MV-4-11 (cell line): ENCODE measurements at places on chromosomes 6 and 20.

DNA sequence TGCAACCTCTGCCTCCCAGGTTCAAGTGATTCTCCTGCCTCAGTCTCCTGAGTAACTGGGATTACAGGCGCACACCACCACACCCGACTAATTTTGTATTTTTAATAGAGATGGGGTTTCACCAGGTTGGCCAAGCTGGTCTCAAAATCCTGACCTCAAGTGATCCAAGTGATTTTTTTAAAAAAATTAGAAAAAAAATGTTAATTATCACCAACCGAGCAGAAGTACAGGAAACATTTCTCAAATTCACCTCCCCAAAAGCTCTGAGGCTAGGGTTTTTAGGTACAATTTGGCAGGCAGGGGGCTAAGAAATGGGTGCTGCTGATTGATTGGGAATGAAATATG lies 14.9 kb upstream of the SLC22A16 start:
- no peak for DNase-seq

GRCh38 chr20:51159303-51159702 lies 136.4 kb upstream of the KCNG1 start:
- DNase-seq, result no peak

DNA sequence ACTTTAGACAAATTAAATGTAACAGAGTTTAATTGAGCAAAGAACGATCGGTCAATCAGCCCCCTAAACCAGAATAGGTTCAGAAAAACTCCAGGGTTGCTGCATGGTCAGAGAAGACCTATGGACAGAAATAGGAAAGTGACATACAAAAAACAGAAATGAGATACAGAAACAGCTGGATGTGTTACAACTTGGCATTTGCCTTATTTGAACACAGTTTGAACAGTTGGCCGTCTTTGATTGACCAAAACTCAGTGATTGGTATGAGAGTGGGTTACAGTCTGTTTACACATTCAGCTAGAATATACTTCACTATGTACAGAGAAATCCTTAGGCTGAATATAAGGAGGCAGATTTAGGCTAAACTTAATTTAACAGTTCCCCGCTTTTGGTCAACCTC lies 19.9 kb downstream of the SRSF6 start:
- no peak for DNase-seq

GRCh38 chr20:45052698-45053429 lies 48.1 kb downstream of the KCNS1 start:
- DNase-seq, result peak; percentile 84

DNA sequence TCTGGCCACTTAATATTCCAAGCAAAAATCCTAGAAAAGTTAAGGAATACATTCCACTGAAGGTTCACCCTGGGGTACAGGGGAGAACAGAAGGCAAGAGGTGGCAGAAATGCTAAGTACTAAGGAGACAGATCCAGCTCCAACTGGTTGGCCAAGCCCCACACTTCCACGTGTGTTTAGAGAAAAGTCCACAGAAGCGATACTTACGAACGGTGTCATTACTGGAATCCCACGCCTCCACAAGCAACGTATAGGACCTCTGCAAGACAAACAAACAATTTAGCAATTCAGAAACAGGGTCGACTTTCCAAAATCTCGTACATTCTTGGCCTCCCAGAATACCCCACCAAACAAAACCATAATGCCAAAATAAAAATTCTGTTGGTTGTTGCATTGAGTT lies 10.0 kb downstream of the JAG1 start:
- DNase-seq, result no peak

GRCh38 chr6:168658059-168658458 lies 217.1 kb downstream of the SMOC2 start:
- DNase-seq, result no peak

DNA sequence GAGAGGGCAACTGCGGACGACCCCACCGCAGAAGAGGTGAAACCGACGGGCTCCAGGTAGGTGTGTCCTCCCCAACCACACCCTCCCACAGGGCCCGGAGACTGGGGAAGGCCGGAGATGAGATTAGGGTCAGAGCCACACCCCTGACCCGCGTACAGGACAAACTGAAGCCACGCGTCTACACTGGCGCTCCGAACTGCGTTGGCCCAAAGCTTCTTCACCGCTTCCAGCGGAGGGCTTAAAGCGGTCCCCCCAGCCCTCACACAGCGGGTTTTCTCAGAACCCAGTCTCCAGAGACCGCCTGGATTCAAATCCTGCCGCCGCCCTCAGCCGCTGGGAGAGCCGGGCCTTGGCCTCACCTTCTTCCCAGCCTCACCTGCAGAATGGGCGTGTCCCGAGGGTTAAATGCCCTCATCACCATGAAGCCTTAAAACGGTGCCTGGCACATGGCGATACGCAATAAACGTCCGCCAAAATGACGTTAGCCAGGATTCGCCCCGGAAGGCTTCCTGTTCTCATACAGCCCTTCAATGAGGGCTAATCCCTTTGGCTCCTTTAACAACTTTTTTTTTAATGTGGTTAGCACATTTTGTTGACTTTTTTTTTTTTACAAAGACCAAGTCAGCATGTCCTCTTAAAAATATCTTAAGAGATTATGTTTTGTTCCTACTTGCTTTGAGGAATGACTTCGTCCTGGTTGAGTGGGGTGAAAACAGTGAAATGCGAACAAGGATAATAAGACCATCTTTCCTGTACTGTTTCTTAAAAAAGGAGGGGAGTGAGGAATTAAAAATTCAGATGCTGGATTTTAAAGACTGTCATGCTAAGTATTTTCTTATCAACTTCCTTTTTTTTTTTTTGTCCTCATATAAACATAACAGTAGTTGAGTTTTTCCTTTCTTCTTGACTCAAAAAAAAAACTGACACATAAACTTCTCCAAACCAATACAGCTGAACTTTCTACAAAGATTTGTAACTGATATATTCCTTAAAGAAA lies 15.1 kb upstream of the ZNF217 start:
- DNase-seq, result peak; percentile 60

DNA sequence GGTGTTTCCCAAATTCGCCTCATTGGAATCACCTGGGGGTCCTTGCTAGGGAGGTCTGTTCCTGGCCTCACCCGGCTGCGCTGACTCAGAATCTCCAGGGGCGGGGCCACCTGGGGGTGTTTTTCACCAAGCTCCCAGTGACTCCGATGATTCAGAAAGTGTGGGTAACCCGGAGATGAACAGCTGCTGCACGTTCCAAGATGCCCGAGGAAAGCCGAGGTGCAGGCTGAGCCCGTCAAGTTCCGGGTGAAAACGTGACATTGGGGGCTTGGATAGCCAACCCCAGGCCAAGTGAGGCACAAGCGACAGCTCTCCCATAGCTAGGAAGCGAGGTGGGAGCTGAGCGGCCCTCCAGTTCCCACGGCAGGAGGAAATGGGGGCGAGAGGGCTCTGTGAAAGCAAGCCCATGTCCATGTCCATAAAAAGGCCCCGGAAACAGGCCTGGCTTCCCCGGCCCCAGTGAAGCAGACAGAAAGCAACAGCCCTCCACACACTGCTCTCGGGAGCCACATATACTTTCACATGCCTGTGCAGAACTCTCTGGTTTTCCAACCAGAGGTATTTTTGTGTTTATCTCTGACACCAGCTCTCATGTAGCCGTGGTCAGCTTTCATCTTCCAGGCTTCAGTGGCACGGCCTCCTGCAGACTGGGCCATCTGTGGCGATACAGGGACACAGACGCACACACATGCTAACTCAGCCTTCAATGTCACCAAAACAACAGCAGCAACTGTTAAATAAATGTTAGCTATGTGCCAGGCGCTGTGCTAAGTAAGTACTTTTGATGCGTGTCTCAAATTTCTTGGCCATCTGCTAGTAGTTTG lies 90.7 kb upstream of the CCDC28A start:
- DNase-seq, result no peak

GRCh38 chr20:62924442-62925075 lies 1.7 kb downstream of the DIDO1 start:
- peak; percentile 32 for DNase-seq

GRCh38 chr6:27295301-27296079 lies 16.6 kb downstream of the POM121L2 start:
- no peak for DNase-seq

DNA sequence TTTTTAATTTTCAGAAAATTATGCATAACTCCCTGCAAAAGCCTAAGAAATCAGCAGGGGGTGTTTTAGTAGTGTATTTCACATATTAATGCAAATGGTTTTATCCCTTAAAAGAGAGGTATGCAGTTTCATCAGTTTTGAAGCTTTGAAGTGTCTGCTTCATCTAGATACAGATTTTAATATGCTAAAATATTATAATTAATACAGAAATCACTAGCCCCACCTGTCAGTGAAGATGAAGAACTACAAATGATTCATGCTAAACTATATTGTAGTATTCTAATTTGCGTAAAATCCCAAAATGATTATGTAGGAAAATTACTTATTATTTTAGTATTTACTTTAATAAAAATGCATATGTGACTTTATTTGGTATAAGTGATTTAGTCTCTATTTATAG lies 2.9 kb upstream of the TFB1M start:
- DNase-seq, result no peak

GRCh38 chr6:82006027-82006738 lies 241.4 kb downstream of the IBTK start:
- DNase-seq, result peak; percentile 62

- DNase-seq, result no peak
Observed at GRCh38 chr20:7665376-7665775, 274.9 kb downstream of the HAO1 start.

DNA sequence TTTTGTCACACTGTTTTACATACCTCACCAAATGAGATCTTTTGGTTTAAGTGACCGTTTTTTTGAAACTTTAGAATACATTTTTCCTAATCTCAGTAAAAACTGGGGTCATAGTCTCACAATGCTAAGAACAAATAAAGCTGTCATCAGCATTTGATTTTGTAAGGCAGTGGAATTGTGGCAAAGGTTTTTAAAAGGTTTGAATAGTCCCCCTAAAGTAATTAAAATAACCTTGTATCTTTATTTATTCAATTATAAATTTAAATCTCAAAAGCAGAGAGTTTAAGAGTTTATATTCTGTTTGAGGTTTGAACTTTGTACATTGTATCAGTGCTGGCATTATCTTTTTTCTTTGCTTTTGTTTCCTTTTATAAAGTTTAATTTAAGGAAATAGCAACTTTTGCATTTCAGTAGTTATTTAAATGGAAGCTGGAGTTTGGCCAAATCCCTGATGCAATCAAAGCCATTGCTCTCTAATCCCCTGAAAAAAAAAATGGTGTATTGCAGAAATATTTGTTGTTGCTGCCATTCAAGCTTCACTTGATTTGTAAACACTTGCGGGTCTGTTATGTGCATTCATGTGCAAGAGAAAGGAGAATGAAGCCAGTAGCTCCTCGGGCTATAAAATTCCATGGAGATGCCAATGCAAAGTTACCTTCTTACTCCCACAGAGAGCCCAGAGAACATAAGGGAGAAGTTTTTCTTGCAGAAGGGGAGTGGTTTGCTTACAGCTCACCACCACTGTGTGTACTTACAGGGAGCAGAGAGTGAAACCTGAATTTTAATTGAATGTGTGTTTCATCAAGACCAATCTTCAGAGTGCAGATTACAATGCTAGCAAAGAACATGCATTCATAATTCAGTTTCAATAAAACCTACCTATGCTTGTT lies 391.8 kb downstream of the ARHGAP18 start:
- DNase-seq, result no peak

- DNase-seq, result no peak
Observed at GRCh38 chr6:129709196-129709768, 695 bp downstream of the ARHGAP18 start.

DNA sequence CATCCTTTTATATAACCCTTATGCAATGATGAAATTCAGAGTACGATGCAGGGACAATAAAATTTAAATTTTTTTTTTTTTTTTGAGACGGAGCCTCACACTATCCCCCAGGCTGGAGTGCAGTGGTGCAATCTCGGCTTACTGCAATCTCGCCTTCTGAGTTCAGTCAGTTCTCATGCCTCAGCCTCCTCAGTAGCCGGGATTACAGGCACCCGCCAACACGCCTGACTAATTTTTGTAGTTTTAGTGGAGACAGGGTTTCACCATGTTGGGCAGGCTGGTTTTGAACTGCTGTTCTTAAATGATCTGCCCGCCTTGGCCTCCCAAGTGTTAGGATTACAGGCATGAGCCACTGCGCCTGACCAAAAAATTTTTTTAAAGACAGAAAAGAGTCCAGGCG lies 15.2 kb downstream of the MTO1 start:
- DNase-seq, result no peak

DNA sequence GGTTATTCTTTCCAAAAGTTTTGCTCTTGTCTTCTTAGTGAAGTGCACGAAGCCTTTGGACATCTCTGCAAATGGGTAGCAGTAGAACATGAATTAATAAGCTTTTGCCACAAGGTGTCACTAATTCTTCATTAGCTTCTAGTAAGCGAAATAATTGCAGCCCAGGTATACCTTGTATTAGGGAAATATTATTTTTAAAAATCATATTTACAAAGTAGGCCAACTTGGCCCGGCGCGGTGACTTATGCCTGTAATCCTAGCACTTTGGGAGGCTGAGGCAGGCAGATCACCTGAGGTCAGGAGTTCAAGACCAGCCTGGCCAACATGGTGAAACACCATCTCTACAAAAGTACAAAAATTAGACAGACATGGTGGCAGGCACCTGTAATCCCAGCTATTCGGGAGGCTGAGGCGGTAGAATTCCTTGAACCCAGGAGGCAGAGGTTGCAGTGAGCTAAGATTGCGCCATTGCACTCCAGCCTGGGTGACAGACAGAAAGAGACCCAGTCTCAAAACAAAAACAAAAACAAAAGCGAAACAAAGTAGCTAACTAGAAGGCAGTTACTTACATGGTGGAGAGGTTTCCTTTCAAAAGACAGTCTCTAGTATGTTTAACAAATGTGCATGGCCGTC lies 8.8 kb upstream of the RSPH3 start:
- peak; percentile 27 for DNase-seq

DNA sequence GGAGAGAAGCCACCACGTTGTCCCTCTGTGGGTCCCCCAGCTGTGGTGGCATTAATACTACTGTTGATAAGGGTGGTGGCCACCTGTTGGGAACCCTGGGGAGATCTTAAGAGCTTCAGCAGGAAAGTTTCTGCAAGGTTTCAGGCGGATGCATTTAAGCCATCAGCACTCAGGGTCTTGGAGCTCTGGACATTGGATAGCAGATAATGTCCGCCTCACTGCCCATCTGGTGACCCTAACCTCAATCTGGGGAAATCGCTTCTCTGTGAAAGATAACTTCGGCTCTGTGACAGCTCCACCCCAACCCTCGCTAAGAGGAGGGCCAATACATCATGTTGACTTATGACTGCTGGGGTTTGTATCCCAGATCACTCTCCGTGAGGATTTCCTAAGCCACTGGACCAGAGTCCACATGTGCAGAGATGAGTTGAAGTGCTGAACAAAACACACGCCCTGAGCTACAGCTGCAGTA lies 92.9 kb downstream of the FOXC1 start:
- DNase-seq, result no peak

DNA sequence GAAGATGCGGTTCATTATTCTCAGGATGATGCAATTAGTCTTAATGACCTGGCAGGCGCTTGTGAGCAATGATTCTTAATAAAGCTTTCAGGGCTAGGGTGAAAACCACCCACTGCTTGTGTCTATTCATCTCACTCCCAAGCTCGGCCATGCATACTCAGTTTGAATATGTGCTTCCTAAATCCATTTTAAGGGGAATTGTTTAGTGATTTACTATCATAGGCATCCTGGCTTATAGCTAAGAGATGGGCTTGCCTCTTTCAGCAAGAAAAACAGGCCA lies 141.1 kb upstream of the SLC24A3 start:
- no peak for DNase-seq

GRCh38 chr6:20092071-20092566 lies 120.2 kb downstream of the MBOAT1 start:
- DNase-seq, result peak; percentile 78

- DNase-seq, result no peak
Observed at GRCh38 chr6:90065173-90065572, 170.9 kb downstream of the GJA10 start.

GRCh38 chr20:46699651-46700359 lies 9.6 kb upstream of the SLC2A10 start:
- peak; percentile 48 for DNase-seq

GRCh38 chr6:83464381-83465140 lies 33.7 kb upstream of the ME1 start:
- DNase-seq, result no peak
